ENCODE measurements at places on chromosomes 3 and 15.

GRCh38 chr15:73518180-73518862 is 75.4 kb downstream of the REC114 start:
- DNase-seq: no peak

DNA sequence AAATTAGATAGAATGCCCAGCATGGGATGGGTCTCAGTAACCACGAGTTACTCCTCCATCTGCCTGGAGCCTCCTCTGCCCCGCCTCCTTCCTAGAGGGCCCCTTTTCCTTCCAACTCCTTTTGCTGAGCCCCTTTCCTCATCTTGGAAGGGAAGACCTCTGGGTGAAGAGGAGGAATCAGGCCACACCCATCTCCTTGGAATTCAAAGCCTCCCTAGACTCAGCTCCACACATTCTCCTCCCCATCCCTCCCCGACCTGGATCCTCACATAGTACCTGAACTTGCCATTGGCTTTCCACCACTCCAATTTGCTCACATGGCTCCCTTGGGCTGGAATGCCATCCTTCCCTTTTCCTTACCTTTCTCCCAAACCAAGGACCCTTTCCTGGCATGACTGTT is 128.8 kb downstream of the SMAD6 start:
- DNase-seq: no peak

GRCh38 chr15:31970007-31970406 is 60.3 kb upstream of the CHRNA7 start:
- no peak for DNase-seq

- no peak for DNase-seq
These were observed 231.4 kb upstream of the WNT5A start for GRCh38 chr3:55718521-55718921.

DNA sequence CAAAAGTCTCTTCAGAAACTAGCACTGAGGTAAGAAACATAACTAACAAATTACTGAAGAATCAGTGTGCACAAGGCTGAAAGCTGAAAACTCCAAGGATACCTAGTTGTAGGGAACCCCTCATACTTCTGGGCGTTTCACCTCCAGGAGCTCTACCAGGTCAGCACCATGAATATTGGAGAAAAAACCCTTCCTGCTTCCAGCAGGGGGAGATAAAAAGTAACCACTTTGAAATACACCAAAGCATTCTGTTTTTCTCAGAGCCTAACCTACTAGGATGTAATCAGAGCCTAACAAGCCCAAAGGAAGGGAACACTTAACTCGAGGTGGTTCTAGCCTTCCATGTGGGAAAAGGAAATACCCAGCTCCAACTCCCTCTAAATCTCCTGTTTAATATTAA is 175.8 kb upstream of the MME start:
- peak; percentile 16 for DNase-seq

DNA sequence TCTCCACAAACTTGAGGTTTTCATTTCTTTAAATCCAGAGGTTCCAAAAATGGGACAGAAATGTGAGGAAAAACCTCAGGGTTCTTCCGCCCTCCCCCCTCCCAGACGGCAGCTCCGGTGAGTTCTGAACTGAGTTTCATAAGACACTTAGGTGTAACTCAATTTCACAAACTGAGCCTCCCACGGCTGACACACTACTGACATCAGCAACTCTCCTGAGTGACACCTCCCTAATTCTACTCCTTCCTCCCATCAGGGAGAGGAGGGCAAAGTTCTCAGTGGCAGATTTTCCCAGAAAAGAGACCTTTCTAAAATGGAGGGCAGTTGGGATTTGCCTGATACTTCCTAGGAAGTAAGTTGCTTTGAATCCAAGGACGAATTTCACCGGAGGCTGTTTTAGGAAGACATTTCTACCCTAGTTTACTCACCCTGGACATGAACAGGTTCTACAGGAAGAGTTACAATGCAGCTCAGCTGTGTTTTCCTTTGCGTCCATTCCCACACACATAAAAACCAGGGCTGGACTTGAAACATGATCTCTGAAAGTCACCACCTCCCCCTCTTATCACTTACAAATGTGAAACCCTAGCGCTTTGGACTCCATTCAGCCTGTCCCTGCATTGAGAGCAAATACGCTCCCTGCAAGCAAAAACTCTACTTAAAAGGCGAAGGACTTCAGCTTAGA is 78.1 kb upstream of the LMOD3 start:
- peak; percentile 64 for DNase-seq

GRCh38 chr3:184680385-184681345 is 31.2 kb downstream of the MAGEF1 start:
- no peak for DNase-seq

- DNase-seq: peak; percentile 54
These were observed 1.1 kb downstream of the TM6SF1 start for GRCh38 chr15:83108266-83109219.

DNA sequence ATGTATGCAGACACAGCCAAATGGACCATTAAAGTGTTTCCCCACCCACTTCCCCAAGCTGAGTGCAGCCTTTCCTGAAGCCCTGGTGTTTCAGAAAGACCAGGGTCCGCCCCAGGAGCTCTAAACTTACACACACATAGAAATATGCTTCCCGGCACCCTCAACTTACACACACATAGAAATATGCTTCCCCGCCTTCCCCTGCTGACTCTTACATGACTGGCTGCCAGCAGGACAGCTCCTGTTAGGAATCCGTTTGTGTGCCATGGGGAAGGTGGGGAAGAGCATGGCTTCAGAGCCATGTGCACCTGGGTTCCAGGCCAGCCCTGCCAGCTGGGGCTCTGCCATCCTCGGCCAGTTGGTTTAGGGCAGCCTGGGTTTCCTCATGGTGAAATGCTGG is 3.6 kb downstream of the CLEC3B start:
- DNase-seq: no peak

GRCh38 chr3:9248522-9249271 is 749 bp downstream of the SRGAP3 start:
- no peak for DNase-seq

DNA sequence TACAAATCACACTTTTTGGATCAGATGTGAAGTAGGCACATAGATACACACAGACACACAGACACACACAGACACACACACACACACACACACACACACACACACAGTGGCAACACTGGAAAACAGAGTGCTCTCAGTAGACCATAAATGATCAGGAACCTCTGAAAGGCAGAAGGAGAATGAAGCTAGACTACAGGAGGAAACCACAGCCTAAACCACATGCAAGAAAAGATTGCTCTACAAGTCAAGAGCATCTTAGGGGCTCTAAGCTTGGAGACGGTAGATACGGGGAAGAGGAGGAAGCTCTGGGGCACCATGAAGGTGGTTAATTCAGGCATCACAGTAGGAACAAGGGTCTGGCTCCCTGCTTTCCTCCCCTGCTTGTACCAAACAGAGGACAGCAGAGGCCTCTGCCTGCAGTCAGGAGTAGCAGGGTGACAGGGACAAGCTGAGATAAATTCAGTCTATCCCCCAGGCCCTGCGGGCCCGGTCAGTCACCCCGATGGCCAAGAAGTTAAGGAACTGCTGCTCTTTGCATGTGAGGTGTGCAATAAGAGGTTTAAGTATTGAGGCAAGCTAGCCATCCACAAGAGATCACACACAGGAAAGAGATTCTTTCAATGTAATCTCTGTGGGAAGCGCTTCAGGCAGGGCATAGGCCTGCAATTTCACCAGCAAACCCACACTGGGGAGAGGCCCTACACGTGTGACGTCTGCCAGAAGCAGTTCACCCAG is 23.5 kb upstream of the ARPIN start:
- no peak for DNase-seq

GRCh38 chr15:64813075-64813474 is 12.4 kb downstream of the PIF1 start:
- peak; percentile 90 for DNase-seq

DNA sequence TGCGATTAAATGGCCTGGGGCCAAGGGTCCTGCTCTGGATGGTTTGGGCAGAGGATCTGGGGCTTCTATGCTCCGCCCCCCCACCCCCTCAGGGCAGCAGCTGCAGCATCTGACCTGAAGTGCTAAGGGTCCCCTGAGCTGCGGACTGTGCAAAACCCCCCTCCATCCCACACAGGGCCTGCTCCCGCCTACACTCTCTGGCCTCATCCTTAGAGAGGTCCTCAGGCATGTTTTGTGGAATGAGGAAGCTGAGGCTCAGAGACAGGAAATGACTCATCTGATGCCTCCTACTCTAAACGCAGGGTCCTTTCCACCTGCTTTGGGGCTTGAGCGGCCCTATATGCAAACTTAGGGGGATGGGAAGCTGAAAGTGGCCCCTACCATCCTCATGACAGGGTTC is 59.5 kb upstream of the CTSH start:
- peak; percentile 53 for DNase-seq

GRCh38 chr15:51938286-51938685 is 33.3 kb downstream of the LEO1 start:
- no peak for DNase-seq

- no peak for DNase-seq
These were observed 32.2 kb downstream of the GOLGA6A start for GRCh38 chr15:74050127-74050526.

- DNase-seq: no peak
These were observed 68.3 kb downstream of the CD47 start for GRCh38 chr3:108022256-108023150.

DNA sequence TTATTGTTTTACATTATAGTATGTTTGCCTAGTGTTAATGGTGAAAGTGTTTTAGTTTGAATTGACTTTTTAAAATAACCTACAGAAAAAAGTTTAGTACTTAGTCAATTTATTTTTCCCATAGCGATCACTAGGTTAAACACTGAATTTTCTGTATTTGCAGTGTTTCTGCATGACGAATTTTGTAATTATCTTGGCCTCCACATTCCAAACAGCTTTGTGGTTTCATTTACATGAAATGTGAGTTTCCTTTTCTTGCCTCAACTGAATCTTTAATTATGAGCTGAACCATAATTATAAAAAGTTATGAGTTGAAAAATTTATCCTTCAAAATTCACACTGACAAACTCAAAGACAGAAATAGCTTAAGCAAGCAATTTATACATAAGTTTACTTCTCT is 235.5 kb downstream of the CTNNB1 start:
- no peak for DNase-seq

DNA sequence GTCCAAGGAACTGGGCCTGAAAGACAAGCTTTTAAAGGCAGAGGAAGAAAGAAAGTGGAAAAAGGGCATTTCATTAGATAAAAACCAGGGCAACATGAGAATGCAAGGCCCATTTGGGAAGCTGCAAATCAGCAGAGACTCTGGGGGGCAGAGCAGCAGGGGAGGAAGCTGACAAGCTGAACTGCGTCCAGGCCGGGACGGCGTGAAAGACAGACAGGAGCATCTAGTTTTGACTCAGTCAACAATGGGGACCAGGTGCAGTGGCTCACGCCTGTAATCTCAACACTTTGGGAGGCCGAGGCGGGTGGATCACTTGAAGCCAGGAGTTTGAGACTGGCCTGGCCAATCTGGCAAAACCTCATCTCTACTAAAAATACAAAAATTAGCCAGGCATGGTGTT is 69.9 kb downstream of the CDC25A start:
- DNase-seq: no peak

GRCh38 chr3:7602297-7602696 is 741.4 kb downstream of the GRM7 start:
- DNase-seq: no peak

DNA sequence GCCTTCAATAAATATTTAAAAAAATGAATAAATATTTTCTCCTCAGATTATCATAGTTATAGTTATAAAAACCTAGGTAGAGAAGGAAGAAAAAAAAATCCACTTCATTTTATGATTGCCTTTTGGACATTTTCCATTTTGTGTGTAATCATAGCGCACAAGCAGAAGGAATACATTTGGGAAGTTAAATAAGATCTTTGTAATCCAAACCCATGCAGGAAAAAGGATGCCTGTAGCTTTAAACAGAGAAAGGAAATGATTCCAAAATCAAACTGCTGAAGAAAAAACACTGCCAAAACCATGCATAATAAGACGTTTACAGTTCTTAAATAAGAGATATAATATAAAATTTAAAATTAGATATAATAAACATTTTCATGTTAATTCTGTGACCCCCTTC is 7.4 kb upstream of the CCDC54 start:
- DNase-seq: no peak

Measured in RPMI8226 (cell line).